ENCODE measurements at places on chromosomes 16 and 17.
A peak's percentile ranks its signal among the peaks of the same experiment; 100 is the strongest.

DNA sequence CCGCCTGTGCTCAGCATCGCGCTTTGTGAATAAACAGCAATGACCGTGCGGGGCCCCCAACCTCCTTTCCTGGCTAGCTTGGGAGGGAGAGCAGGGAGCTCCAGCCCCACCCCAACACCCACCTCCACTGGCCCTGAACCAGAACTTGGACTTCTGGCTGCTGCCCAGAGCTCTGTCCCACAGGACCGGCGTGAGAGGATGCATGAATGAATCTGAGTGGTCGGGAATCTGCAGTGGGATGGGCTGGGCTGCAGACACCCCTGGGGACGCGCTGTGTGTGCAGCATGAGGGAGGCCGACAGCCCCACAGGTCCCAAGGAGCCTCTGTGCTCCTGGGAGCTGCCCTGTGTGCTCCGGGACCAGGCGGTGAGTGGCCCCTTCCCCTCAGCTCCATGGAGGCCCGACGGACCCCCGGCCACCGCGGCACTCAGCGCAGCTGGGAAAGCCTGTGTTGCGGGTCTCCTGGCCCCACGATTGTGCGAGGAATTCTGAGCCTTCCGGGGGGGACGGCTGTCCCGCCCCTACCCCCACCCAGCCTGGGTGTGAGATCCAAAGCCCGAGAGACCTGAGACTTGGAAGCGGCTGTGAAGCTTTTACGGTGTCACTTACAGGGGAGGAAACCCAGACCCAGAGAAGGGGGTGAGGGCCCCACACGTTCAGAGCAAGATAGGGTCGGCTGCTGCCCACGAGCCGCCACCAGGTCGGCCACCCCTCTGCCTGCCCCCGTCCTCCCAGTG lies 5.4 kb downstream of the PIEZO1 start:
- no peak for DNase-seq

- no peak for DNase-seq
These were observed 2.2 kb downstream of the DPEP1 start for GRCh38 chr16:89615596-89616090.

DNA sequence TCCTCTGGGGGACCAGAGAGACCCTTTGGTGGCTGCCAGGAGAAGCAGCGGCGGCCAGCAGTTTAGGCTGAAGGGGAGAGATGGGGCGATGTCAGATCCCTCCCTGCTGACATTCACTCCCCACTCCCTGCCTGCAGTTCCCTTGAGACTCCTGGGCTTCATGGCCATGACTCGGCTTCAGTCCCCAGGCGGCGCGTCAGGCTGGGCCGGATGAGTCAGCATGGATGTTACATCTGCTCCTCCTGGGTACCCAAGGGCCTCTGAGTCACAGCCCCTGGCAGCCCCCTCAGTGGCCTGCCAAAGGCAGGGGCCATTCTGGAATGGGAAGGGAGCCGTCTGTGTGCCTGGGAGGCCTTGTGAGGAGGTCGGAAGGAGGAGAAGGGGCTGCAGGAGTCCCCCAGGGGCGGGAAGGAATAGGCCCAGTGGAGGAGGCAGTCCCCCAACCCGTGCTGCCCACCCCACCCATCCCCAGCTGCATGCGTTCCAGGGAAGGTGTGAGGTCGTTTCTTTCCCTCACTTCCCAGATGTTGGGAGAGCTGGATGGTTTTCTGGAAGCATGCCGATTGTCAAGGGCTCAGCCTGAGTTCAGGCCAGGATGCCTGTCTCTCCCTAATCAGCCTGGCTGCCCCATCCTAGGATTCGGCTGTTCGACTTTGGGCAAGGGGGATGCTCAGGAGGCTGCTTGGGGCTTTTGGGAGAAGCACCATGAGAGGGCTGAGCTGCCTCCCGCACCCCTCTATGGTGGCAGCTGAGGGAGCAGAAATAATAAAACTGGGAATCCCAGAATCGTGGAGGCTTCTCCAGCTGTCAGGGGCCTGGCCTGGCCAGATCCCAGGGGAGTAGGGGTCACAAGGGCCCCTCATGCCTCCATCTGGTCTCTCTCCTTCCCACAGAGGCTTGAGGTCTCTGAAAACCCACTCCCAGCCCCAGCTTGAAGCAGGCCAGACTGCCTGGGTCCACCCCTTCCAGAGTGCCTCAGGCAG lies 9.7 kb downstream of the RHBDL3 start:
- no peak for DNase-seq

DNA sequence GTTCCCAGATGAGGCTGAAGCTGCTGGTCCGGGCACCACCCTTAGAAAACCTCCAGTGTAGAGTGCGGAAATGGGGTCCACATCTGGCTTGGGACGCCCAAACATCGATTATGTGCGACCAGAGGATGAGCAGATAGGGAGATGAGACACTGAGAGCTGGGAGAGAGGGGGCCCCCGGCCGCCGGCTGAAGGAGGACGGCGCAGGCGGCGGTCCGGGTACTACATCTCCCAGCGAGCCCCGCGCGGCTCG lies 182 bp upstream of the SPECC1 start:
- no peak for DNase-seq

- DNase-seq, result no peak
These were observed 28.2 kb upstream of the HAS3 start for GRCh38 chr16:69077251-69077650.

DNA sequence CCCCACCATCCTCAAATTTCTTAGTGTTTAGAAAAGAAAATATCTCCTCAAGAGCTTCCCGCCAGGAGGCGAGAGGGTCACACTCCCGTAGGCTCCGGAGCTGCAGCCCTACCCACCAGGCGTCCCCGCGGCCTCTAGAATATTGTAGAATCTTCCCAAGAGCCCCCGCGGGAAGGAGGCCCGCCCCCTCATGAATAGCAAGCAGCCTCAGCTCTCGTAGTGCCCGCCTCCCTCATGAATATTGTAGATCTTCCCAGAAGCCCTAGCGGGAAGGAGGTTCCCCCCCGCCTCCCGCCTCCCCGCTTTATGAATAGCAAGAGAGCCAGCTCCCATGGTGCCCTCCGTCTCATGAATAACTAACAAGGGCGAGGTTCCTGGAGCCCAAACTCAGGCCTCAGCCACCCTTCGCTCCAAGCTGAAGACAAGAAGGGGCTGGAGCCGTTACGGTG lies at the start of gene FBXO47:
Gene FBXO47, minus strand, starts transcription at position 114 of the 449 bp plus-strand sequence. CDS start 4,378 bp downstream, outside the sequence.
- DNase-seq, result no peak

- no peak for DNase-seq
These were observed 292.3 kb downstream of the SHISA9 start for GRCh38 chr16:13193721-13194120.

GRCh38 chr16:27425961-27426360 lies 24.0 kb downstream of the IL21R start:
- DNase-seq, result no peak

GRCh38 chr16:48318630-48319029 lies 66.6 kb downstream of the SIAH1 start:
- DNase-seq, result no peak

- no peak for DNase-seq
These were observed 340.7 kb downstream of the SNX29 start for GRCh38 chr16:12317121-12317810.

DNA sequence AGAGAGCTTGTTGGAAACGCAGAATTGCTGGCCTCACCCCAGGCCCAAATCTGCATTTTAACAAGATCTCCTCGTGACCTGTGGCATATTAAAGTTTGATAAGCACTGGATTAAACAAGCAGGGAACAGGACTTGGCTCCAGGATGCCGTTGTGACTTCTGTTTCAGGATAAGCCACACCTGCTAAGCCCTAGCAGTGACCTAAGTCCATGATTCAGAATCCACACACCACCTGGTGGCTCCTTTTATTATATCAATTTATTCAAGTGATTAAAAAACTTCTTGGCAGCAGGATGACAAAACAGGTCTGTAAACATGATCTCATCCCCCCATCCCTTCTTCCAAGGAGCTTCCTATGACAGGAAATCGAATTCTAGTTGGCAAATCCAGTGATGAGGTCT lies 9.1 kb downstream of the NAGPA start:
- DNase-seq, result peak; percentile 32
